ENCODE measurements at places on chromosomes 16 and 17.

GRCh38 chr17:50392621-50393020, 4.7 kb downstream of the LRRC59 start:
- no peak for DNase-seq

- no peak for DNase-seq
These were observed 65.4 kb downstream of the MAF start for GRCh38 chr16:79535130-79535529.

DNA sequence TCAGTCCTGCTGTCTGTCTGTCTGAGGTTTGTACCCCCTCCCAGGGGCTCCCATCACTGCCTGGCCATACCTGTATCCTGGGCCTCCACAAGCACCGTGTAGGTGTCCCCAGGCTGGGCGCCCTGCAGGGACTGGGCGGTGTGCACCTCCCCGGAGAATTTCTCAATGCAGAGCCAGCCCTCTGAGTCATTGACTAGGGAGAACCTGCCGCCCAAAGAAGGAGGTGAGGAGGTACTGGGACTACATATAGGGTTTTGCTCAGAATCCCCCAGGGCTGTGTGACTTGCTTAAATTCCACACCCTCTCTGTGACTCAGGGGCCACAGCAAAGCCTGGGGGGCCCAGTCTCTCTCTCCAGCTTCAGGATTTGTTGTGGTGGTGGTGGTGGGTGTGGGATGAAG, 7.6 kb downstream of the CDH16 start:
- DNase-seq: no peak

GRCh38 chr17:45131616-45132319, 547 bp downstream of the PLCD3 start:
- peak; percentile 22 for DNase-seq

GRCh38 chr16:75301804-75302203, 50.4 kb upstream of the BCAR1 start:
- no peak for DNase-seq

- DNase-seq: no peak
These were observed 592.5 kb upstream of the CA10 start for GRCh38 chr17:52751051-52751450.

DNA sequence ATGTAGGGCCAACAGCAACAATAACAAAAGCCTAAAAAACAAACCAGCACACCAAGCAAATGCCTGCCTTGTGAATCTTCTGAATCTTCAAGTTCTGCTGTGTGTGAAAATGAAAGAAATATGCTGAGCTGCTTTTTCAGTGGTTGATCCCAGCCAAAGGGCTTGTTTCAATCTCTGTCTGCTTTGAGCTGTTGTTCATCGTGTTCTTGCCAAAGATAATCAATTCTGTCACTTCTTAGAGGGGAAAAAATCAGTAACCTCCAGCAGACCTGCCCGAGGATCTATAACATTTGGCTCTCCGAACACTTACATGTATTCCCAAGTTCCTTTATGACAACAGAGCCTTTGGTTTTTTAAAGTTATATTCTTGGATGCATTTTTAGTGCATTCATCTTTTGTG, 65.9 kb downstream of the VPS35L start:
- no peak for DNase-seq

DNA sequence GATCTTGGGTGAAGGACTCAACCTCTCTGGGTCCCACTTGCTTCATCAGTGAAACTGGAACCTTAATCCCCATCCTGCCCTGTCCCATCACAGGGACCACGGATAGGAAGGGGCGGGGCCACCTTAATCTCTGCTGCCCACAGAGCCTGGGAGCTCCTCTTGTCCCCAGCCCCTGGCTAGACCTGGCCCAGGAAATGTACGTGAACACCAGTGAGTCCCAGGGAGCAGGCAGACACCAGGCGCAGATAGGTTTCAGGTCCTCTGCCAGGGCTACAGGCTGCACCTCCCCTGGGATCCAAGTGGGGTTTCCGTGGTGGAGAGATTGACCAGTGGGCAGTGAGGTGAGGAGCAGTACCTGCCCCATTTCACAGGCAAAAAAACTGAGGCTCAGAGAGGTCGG, 21.0 kb downstream of the RAB11FIP4 start:
- DNase-seq: no peak

DNA sequence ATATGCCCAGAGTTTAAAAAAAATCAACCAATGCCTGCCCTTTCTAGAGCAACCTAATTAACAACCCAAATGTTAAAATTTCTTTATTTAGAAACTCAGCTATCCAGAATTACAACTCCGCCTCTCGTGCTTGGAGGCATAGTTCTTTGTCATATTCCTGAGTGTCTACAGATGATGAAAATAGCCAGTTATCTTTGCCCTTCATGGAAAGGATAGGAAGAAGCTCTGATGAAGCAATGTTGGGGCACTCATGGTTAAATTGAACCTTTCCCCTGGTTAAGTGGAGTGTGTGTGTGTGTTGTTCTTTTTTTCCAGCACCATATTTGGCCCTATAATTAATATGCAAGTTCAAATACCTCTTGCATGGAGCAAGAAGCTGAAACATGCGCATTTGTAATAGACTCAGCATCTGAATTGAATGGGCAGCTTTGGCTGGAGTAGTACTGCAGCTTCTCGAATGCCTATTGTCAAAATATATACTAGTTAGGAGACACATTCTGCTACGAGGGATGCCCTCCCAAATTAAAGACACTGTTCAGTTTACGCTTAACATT, 506.2 kb downstream of the WWOX start:
- DNase-seq: no peak

- DNase-seq: no peak
These were observed 12.1 kb downstream of the LPO start for GRCh38 chr17:58250344-58251011.

- no peak for DNase-seq
These were observed 23.8 kb upstream of the TMEM101 start for GRCh38 chr17:44038604-44039011.

GRCh38 chr17:66830451-66830850, 4.5 kb upstream of the CACNG5 start:
- DNase-seq: no peak

GRCh38 chr16:8552487-8553221, 37.7 kb downstream of the TMEM114 start:
- no peak for DNase-seq

GRCh38 chr17:17606416-17607000, 15.0 kb upstream of the PEMT start:
- no peak for DNase-seq

- DNase-seq: no peak
These were observed 1.2 kb downstream of the AQP8 start for GRCh38 chr16:25217921-25218320.

DNA sequence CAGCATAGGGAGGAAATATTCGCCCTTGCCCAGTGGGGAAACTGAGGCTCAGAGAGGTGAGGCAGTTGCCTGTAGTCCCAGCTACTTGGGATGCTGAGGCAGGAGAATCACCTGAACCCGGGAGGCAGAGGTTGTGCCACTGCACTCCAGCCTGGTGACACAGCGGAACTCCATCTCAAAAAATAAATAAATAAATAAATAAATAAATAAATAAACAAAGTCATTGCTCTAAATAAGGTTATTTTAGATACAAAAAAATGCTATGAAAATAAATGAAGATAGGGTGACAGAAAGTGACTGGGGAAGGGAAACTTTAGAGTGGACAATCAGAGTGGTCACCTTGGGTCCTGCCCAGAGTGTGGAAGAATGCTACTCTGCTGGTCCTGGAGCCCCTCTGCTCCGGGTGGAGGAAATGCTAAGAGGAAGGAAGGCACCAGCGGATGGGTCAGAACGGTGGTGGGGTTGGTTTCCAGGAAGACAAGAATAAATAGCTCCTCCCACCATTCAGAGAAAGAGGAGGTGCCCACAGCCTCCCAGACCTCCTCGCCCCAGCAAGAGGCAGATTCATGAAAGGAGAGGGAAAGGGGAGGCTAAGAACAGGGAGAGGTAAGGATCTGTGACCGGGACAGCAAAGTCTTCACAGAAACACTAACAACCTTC, 17.6 kb downstream of the TRPV3 start:
- no peak for DNase-seq

DNA sequence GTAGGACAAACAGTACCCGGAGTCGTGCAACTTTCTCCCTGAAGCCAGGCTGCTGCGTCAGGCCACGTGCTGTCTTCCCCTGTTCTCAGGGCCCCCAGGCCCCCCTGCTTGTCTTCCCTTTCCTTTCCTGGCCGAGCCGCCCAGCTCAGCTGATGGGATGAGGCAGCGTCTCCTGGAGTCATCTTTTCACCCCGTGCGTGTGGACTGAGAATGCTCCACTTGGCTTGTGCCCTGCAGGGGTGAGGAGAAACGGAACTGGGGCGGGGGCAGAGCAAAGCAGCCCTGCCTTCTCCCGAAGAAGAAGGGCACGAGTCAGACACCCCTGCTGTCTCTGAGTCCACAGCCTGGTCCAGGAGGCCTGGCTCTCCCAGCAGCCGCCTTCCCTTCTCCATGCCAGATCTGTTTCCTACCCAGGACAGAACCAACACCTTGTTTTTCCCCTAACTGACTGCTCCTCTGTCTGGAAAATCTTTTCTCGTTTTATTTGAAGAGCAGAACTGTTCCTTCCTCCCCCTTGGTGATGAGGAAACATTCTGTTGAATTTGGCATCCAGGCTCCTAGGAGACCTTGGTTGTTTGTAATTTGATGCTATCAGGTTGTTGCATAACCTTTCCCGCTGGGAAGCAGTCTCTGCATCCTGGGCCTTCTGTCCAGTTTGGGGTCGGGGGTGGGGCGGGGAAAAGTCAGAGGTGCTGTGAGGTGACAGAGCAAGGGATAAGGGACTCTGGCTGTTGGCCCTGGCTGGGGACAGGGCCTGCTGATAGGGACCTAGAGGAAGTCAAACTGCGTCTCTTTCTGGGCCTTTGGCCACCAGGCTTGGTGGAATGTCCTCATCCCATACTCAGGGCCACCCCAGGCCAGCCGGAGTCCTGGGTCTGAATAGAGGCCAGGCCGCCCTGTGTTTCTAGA, 78.8 kb downstream of the WIPI1 start:
- no peak for DNase-seq

DNA sequence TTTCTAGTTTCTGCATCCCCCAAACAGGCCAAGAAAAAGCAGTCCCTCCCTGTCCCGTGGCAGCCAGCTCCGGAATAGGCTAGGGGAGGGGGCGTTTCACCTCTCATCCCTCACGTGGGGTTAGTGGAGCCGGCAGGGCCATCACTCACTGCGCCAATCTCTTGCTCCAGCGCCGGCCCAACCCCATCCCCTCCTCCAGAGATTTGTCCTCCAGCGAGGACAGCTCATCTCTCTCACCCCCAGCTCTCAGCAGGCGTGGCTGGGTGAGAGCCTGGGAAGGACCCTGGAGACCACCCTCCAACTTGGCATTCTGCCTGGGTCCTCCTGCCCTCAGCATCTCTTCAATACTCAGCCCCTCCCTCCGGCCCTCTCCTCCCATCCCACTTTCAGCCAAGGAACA, 74.1 kb downstream of the TMEM132E start:
- no peak for DNase-seq

- DNase-seq: no peak
These were observed 5.0 kb downstream of the NFE2L1 start for GRCh38 chr17:48052956-48053757.

DNA sequence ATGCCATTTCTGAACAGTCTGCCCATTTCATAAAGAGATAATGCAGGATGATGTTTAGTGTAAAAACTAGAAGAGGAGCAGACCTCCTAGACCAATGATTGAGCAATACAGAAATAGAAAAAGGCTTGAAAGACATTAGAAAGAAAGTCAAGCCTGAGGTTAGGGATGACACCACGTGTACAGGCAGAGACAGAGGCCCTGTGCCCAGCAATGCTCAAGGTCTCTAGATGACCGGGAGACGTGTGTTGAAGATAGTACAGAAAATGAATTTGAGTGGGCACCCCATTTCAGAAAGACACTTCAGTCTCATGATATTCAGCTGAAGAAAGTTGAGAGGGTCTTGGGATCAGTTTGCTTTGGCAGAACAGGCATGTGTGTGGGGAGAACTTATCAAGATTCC, 5.4 kb downstream of the GID4 start:
- no peak for DNase-seq

GRCh38 chr17:40445751-40446468, 2.7 kb downstream of the IGFBP4 start:
- DNase-seq: no peak

GRCh38 chr16:66382171-66382965, 15.9 kb downstream of the CDH5 start:
- DNase-seq: no peak

DNA sequence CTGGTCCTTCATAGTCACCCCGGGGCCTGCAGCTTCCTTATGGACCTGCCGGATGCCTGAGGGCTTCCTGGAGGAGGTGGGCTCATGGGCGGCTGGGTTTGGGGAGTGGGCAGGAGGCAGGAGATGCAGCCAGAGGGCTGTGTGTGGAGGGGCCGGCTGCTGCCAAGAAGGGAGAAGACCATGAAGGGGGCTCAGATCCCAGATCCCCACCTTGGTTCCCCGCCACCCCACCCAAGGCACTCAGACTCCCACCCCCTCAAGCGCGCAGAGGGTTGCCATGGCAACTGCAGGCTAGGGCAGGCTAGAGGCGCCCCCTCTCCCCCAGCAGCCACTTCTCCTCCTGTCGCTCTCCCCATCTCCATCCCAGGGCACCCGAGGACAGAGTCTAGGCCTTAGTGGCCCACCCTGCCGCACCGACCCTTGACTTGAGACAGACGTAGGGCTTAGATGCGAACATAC, 104.5 kb downstream of the CRLF3 start:
- no peak for DNase-seq

- no peak for DNase-seq
These were observed 289.8 kb downstream of the MAF start for GRCh38 chr16:79310710-79311109.

DNA sequence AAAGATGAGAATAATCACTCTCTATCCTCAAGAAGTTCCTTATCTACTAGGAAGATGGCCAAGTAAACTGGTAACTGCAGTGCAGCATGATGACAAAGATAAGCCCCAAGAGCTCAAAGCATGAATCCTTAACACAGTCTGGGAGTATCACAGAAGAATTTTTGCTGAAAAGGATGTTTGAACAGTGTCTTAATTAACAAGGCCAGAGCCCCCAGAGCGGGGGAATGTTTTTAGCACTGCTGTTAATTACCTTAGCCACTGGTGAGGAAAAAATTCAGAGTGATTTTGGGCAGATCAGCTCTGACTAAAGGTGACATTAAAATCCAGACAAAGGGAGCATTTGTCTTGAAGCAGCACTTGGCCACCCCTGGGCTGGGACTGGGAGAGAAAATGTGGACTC, 30.1 kb downstream of the ADAMTS18 start:
- no peak for DNase-seq

GRCh38 chr17:67139784-67140665, 95.7 kb downstream of the CACNG1 start:
- DNase-seq: no peak
